CD4-positive, alpha-beta T cell treated with Interleukin-2 at 100 ng/mL for 4 hours (primary cell): ENCODE measurements at places on chromosomes 2 and 18.

- no peak for DNase-seq
Observed at GRCh38 chr2:7392076-7392787, 475.0 kb downstream of the RNF144A start.

DNA sequence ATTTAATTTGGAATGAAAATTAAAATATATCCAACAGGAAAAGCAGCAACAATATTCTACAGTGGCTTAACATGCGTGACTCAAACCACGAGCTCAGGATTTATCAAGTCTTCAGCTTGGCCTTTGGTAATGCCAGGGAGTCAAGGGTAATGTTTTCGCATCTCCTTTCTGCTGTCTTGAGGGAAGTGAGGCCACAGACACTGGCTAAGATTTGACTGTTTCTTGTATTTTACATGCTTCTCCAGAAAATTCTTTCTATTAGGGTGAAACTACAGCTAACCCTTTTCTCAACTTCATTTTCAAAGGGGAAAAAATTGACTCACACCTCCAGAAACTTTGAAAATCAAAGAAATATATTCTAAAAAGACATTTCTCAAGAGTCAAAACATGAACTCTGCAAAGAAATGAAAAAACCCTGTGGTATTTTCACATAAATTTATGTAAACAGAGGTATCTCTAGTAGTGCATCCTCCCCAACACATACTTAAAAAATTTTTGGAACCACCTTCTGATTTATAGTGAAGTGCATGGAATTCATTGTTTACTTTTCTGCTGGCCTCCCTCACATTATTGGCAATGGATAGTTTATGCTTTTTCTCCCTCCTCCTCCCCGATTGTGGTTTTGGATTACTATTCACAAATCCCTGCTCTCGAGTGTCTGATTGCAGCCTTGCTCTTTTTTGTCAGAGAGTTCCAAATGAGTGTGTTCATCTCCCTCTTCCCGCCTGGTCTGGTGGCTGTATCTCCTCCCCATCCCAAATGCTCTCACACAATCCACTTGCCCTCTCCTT, 48.7 kb downstream of the DPP4 start:
- DNase-seq, result no peak

DNA sequence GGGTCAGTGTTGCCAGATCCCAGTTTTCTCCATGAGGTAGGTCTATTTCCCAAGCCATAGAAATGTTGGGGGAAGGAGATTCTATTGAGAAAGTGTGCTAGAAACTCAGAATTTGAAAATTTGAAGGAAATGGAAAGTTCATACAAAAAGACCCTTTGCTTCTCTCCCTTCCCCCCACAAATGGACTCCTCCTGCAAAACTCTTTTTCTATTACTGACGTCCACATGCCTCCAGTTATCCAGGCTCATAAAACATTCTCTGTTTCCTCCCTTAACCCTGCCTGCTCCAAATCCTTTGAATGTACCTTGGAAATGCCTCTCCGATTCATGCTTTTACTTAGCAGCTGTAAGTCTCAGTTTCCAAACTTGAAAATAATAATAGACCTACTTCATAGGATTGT, 237.5 kb upstream of the TNP1 start:
- no peak for DNase-seq

GRCh38 chr2:120431386-120432292, 85.7 kb downstream of the INHBB start:
- no peak for DNase-seq

- DNase-seq, result no peak
Observed at GRCh38 chr18:71021030-71021362, 732.2 kb downstream of the SOCS6 start.

DNA sequence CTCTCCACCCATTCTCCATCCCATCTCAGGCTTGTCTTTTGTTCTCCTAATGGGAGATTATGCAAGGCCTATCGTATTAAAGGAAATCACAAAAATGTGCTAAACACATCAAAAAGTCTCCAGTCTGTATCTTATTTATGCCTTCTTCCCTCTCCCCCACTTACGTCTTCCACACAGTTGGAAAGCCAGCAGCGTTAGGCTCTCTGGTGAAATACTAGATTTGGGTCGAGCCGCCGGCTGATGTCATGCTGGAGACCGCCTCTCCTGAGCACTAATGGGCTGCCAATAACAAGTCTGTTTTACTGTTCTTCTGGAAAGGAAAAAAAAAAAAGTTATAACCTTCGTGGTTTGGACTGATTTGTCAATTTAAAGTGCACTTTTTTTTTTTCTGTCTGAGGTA, 182.7 kb upstream of the SIX2 start:
- no peak for DNase-seq

GRCh38 chr2:84832772-84833461, 48.0 kb downstream of the TRABD2A start:
- peak; percentile 38 for DNase-seq
